ENCODE measurements at places on chromosomes 6 and 20. TPM values are rescaled to one million over a fixed set of nuclear protein-coding genes. Genes with fewer than 3 reads are reported as not detected.

DNA sequence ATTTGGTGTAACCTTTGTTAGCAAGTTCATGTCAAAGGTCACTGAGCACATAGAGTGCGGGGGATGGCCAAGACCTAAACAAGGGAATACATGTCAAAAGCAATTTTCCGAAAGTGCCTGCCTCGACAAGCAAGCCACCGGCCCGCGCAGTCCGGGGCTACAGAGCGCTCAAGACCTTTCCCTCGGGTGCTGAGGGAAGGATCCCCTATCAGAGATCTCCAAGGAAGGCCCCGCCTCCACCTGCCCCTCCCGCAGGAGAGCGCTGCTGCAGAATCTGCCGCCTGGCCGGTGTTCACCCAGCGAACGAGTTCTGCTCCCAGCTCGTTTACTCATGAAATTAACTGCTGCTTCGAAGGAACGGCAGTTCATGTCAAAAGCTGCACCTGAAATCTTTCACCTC lies 252.7 kb downstream of the BMP7 start:
- no peak for DNase-seq

DNA sequence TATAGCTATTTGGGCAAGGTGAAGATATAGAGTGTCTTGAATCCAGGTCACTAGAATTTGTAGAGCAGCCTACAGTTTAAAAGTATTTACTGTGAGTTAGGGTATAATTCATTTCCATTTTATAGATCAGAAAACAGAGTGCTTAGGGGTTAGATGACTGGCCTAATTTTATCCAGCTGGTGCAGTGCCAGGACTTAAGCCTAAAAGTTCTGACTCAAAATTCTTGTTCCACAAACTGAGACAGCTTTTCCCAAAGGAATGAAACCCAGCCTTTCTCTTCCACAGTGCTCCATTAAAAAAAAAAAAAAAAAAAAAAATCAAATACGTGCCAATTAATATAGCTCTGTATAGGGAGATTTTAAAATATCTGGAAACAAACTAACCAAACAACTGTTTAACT lies 441.0 kb upstream of the MARCKS start:
- no peak for DNase-seq

GRCh38 chr20:11682285-11682684 lies 235.4 kb upstream of the BTBD3 start:
- no peak for DNase-seq

DNA sequence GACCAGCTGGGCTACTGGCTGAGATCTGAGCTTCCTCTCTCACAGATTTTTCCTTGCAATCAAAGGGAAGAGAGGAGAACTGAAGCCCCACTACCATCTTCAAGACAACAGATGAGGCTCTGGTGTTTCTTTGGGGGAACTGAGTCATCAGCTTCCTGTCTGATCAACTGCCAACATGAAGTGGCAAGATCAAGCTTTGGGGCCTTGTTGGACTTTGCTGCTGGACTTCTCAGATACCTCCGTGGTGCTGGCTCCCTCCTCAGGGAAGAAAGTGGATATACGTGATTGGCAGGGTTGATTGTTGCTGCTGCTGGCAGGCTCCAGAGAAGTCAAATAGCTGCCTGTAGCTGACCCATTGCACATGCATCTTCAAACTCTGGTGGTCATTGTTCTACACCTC lies 3.6 kb upstream of the TOX2 start:
- DNase-seq: peak; percentile 93

DNA sequence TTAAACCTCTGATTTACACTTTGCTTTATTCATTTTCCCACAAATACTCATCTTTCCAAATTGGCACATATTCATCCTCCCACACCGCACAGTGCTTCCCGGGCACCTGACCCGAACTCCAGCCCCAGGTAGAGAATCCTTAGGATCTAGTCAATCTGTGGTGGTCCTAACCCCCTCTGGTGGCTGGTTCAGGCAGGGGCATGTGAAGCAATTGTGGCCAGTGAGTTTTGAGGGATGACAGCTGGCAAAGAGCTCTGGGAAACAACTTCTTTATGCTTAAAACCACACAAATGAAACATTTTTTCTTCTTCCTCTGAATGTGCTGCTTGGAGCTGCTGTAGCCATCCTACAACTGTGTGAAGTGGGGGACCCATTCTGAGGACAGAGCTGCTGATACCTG lies 54.7 kb downstream of the ELOVL5 start:
- DNase-seq: peak; percentile 45

WFDC10B gene
- total RNA-seq: 0.39 TPM

Measured in HT1080 (cell line).